ENCODE measurements at places on chromosomes 11 and 22.

DNA sequence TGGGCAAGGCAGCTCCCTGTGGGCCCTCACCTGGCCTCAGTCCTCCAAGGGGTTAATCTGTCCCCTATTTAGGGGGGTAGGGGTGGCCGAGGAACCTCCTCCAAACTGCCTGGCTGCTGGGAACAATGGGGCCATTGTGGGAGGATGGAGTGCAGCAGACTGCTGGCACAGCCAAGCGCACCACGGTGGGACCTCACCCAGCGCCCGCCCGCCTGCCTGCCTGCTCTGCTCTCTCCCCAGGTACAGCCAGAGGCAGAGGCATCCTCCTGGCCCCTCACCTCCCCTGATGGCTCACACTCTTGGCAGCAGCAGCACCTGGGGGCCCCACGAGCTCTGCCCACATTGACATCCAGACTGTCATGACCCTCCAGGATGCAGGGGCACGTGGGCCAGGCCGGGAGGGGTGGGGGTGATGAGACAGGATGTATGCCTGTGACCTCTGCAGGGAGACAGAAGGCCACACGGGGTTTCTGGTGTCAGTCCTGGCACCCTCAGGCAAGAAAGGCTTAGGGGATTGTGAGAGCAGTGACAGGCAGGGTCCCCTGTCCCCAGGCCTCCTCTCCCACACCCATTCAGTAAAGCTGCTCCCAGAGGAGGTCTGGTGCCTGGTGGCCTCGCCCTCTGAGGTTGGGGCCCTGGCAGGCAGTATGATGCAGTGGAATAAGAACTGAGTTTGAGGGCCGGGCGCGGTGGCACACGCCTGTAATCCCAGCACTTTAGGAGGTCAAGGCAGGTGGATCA is 11.4 kb downstream of the BCL9L start:
- DNase-seq: no peak

- no peak for DNase-seq
Measured at GRCh38 chr22:44413211-44413610, 84.8 kb downstream of the RTL6 start.

GRCh38 chr22:34493486-34493885 is 572.5 kb upstream of the ISX start:
- DNase-seq: no peak

- DNase-seq: no peak
Measured at GRCh38 chr11:77647654-77648305, 10.2 kb upstream of the CLNS1A start.

GRCh38 chr22:43171607-43172006 is 15.3 kb downstream of the TTLL12 start:
- DNase-seq: no peak

- DNase-seq: no peak
Measured at GRCh38 chr22:50621948-50622722, 5.8 kb downstream of the ARSA start.

DNA sequence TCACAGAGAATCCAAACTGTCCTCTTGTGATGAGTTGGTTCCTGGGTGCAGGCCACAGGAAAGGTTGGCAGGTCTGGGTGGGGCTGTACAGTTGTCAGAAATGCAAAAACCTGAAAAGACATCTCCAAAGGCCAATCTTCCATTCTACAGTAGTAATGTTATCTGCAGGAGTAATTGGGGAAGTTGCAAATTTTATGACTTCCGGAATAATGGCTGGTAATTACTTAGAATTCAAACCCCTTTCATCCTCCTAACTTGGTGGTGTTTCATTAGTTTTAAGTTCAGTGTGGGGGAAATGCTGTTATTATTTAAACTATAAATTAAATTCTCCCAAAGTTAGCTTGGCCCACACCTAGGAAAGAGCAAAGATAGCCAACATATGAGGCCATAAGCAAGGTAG is 64.7 kb upstream of the FAT3 start:
- DNase-seq: no peak

GRCh38 chr11:68816251-68816776 is 25.4 kb downstream of the CPT1A start:
- DNase-seq: no peak

GRCh38 chr11:123301013-123301591 is 106.1 kb upstream of the CLMP start:
- no peak for DNase-seq

- DNase-seq: no peak
Measured at GRCh38 chr11:78922859-78923625, 348.4 kb upstream of the NARS2 start.

DNA sequence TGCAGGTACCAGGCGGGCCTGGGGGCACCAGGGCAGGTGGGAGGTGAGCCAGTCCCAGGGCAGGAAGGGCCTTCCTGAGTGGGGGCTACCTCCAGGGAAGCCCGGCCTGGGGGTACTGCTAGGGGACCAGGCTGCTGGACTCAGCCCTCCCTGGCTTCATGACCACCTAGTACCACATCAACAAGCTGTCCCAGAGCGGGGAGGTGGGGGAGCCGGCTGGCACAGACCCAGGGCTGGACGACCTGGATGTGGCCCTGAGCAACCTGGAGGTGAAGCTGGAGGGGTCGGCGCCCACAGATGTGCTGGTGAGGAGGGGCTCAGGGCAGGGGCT is 6.7 kb downstream of the TRPT1 start:
- DNase-seq: no peak

DNA sequence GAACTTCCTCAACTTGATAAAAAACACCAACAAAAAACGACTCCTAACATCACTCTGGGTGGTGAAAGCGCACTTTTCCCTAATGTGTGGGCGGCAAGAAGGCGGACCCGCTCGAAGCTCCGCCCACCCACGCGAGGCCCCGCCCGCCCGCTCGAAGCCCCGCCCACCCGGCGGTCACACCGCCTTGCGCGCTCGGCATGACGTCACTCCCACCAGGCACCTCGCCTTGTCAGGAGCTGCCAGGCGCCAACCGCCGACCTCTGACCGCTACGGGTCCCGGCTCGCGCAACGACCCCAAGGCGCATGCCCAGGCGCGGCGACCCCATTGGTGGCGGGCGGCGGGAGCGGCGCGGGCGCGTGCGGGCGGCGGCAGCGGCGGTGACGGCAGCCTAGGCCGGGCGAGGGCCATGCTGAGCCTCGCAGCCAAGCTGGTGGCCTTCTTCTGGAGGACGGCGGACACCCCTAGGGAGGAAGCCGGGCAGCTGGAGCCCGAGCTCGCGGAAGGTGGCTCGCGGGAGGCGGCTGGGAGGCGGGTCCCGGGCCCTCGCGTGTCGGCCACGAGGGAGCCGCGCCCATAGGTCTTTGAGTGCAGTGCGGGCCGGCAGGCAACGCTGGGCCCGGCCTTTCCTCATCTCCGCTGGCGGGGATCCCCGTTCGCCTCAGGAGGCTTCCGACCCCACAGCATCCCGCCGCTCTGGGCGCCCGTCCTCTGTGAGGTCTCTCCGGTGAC is at the start of gene MOV10L1:
MOV10L1 (plus strand) TSS at position 325 of the 730 bp plus-strand sequence; CDS start at position 408, 83 bp downstream.
- DNase-seq: no peak

GRCh38 chr11:12829131-12829530 is 154.9 kb downstream of the TEAD1 start:
- no peak for DNase-seq
